Kidney epithelial cell (primary cell): ENCODE measurements at places on chromosomes 11 and 22. TPM values are rescaled to one million over a fixed set of nuclear protein-coding genes. Genes with fewer than 3 reads are reported as not detected.

The BANF1 gene
- 73.8 and 87.3 TPM in 2 replicates for total RNA-seq

The SLC5A12 gene
- not detected in 2 replicates for total RNA-seq

The KRTAP5-10 gene
- not detected in 2 replicates for total RNA-seq

The RHOD gene
- 97.0 and 112 TPM in 2 replicates for total RNA-seq

The LINC01488 gene
- not detected in 2 replicates for total RNA-seq

The ALX4 gene
- not detected in 2 replicates for total RNA-seq

The OR4D6 gene
- total RNA-seq, result not detected in 2 replicates

The HTR3A gene
- total RNA-seq, result 0.25 and 0.27 TPM in 2 replicates

The SHISAL1 gene
- total RNA-seq, result 0.71 and 1.4 TPM in 2 replicates

The C11orf65 gene
- total RNA-seq, result 0.25 and 0.75 TPM in 2 replicates

The TTC38 gene
- total RNA-seq, result 28.9 and 39.9 TPM in 2 replicates

The BCO2 gene
- total RNA-seq, result 0.48 TPM in 1 of 2 replicates, not detected in the other

The H19 gene
- total RNA-seq, result 56.9 and 78.8 TPM in 2 replicates

The KLHDC7B gene
- 16.3 and 20.1 TPM in 2 replicates for total RNA-seq

The CYB5R2 gene
- 14.2 and 17.2 TPM in 2 replicates for total RNA-seq

The UBQLNL gene
- total RNA-seq, result 0.21 TPM in 1 of 2 replicates, not detected in the other

The CBLIF gene
- total RNA-seq, result not detected in 2 replicates

The IGSF22 gene
- 0.04 TPM in 1 of 2 replicates, not detected in the other for total RNA-seq

The MS4A2 gene
- 0.14 TPM in 1 of 2 replicates, not detected in the other for total RNA-seq
